LoVo (cell line): ENCODE measurements at places on chromosomes 3 and 15.

- DNase-seq: no peak
These were observed 109.4 kb upstream of the LRRN1 start for GRCh38 chr3:3689601-3690375.

GRCh38 chr3:40387895-40388254, 891 bp downstream of the ENTPD3 start:
- DNase-seq: no peak

GRCh38 chr3:43370293-43370980, 84.1 kb downstream of the SNRK start:
- DNase-seq: no peak

- no peak for DNase-seq
These were observed 9.7 kb downstream of the ETV5 start for GRCh38 chr3:186099178-186099577.

DNA sequence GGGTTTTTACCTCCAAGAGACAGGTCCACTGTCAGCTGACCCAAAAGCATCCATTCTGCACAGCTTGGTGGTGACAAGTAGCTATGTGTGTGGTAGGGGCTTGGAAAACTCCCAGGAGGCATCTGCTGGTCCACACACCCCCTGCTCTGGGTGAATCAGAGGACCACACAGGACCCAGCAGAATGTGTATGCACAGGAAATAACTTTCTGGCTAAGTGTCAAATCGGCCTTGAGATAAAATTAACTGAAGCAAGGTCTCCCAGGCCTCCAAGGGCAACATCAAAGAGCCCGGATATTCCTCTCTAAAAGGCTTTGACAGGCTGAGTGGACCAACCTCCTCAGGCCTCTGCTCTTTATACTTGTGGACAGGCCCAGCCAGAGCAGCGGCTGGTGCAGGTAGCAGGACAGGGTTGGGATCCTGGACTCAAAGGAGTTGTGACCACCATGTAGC, 66.5 kb downstream of the CTNNB1 start:
- DNase-seq: no peak
